ENCODE measurements at places on chromosomes 12 and 14.

DNA sequence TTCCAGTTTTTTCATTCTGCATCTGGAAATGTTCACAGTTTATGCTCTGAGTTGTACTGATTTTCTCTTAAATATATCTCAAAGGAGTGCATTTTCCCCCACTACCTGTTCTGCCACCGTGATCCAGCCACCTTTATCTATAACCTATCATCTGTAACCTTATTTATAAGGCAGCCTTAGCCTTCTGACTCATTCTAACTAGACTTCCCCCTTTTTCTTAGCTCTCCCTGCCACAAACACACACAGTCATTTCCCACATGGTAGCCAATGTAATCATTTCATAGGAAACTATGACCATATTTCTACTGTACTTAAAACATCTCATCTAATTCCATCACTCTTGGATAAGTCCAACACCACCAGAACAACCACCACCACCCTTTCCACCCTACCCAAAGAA, 10.8 kb upstream of the GYS2 start:
- DNase-seq: no peak

DNA sequence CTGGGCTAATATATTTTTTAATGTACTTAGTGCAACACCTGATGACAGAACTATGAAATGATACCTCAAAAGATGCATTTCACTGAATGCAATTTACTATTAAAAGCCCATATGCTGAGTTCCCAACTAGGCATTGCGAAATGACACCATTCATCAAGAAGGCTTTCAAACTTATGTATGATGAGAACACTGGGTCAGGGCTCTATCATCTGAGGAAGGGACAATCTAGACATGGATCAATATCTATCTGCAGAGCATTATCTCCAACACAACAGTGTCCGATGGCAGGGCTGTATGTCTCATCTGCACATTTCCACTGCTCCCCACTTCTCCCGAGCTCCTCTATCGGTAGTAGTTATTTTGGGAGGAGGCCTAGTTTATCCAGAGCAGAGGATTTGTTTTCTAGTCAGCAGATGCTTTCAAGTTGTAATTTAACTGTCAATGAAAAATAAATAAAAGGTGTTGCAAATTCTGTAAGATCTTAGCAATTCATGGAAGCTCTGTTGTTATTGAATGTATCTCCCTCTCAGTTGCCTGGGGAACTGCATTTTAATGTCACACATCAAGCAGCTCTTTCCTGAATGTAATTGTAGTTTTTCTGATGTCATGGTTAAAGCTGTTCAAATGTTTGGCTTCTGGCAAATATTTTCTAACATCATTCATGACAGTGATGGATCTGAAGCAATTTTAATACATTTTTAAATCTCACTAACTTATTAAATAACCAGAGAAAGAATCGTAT, 7.4 kb upstream of the GCH1 start:
- DNase-seq: no peak

DNA sequence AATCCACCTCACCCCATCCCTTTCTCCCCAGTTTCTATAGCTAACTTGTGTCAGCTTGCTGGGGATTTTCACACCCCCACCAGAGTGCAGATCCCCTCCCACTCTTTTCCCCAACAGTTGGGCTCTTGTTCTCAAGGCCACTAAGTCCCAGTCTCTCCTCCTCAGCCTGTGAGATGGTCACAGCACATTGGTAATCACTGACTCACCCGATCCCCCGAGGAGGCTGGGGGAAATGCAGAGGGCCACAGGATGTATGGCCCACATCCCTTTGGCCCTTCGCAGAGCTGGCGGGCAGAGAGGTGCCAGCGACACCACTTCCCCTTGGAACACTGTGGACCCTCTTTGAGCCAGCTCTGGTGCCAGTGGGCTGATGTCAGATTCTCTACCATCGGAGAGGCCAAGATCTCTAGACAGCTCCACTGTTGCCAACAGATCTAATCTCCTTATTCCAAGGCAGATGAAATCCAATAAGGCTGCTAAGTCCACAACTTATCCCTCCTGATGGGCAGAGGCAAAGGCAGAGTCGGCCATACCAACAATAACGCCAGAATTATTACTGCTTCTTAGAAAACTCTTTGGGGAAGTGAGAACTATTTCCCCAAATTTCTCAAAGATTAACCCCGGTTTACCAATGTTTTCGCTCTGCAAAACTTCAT, 1.6 kb downstream of the FMNL3 start:
- peak; percentile 40 for DNase-seq

DNA sequence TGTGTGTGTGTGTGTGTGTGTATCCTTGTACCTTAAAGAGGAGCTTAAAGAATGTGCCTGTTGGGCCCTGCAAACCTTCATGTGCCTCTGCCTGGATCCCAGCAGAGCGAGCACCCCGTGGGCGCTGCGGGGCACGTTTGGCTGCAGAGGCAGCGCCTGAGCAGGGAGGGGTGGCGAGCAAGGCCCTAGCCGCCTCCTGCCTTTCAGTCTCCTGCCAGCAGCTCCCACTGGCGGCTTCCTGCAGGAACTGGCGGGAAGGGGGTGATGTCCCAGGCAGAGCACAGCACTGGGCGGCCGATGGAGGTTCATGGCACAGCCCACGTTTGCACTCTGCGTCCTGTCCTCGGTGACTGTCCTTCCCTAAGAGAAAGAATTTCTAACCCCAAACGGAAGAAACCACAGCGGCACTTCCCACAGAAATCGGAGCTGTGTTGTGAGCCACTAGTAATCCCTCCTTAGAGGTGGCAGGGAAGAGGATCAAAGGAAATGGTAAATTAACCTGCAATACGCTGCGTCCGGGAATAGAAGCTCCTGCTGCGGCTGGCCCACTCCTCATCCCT, 19.8 kb downstream of the ZBTB42 start:
- DNase-seq: no peak

GRCh38 chr12:46492471-46493085, 120.0 kb upstream of the SLC38A2 start:
- DNase-seq: no peak

- no peak for DNase-seq
Measured at GRCh38 chr14:50230401-50230700, 1.0 kb downstream of the SOS2 start.

DNA sequence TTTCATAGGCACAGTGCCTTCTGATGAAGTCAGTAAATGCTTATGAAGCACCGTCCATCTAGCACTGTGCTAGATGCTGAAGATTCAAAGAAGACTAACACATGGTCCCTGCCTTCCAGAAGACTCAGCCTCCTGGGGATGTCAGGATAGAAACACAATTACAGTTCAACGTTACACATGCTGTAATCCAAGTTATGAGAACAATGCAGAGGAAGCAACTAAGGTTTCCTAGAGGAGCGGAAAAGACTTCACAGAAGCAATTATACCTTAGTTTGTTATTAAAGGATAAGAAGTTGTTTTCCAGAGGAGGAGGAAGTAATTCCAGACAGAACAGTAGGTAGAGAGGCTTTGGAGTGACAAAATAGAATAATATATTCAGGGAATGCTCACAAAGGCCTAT, 66.9 kb upstream of the FGD4 start:
- DNase-seq: no peak
